ENCODE measurements at places on chromosomes 5 and 9.

DNA sequence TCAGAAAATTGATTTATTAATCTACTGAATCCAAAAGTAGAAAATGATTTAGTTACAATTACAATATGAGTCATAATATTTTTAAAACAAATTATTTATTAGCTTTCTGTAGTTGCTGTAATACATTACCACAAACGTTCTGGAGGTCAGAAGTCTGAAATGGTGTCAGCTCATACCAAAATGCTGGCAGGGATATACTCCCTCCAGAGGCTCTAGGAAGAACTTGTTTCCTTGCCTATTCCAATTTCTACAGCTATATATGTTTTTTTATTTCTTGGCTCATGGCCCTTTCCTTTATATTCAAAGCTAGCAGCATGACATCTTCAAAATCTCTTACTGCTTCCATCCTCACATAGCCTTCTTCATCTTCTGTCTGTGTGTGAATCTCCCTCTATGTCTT, 667.9 kb upstream of the ITGA1 start:
- no peak for DNase-seq

- DNase-seq, result no peak
These were observed 41.8 kb upstream of the NFIL3 start for GRCh38 chr9:91465420-91465819.

- no peak for DNase-seq
These were observed 204.7 kb upstream of the WWC1 start for GRCh38 chr5:168086746-168087145.

- no peak for DNase-seq
These were observed 321.7 kb upstream of the TNC start for GRCh38 chr9:115439641-115440040.

DNA sequence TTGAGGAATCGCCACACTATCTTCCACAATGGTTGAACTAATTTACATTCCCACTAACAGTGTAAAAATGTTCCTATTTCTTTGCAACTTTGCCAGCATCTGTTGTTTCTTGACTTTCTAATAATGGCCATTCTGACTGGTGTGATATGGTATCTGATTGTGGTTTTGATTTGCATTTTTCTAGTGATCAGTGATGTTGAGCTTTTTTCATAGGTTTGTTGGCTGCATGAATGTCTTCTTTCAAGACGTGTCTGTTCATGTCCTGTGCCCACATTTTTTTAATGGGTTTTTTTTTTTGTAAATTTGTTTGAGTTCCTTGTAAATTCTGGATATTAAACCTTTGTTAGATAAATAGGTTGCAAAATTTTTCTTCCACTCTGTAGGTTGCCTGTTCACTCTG, 615.9 kb downstream of the SEMA5A start:
- DNase-seq, result no peak

GRCh38 chr5:54516051-54516655, 1.4 kb upstream of the SNX18 start:
- no peak for DNase-seq

- no peak for DNase-seq
These were observed 9.0 kb downstream of the RACK1 start for GRCh38 chr5:181234455-181235306.

DNA sequence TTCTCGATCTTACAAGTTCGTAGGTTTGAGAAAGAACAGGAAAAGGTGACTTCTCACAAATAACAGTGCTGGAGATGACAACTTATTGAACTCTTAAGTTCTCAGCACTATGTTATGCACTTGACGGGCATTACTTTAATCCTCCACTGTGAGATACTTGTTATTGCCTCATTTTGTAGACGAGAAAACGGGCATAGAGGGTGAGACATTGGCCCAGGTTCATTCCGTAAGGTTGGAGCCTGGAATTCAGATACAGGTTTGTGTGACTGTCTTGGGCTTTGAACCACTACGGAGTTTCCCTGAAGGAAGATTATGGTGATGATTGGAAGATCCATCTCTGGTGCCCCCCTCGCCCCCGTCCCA, 657 bp downstream of the MAT2B start:
- DNase-seq, result no peak

DNA sequence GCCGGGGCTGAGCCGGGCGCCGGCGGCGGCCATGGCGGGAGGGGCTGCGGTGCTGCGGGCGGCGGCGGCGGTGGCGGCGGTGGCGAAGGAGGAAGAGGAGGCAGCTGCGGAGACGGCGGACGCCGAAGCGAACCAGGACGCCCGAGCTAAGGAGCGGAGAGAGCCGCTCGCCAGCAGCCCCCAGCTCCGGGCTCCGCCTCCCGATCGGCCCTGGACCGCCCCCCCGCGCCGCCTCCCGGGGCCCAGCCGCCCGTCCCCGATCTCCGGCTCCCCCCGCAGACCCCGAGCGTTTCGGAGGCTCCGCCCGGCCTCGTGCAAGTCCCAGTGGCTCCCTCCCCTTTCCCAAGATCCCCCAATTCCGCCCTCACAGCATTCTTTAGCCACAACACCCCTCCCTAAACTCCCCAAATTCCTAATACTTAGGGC, at the start of gene ASTN2:
Gene ASTN2 (minus strand): TSS at position 152 of the 426 bp plus-strand sequence. CDS start 119 bp downstream, at position 33.
- DNase-seq, result peak; percentile 35

- no peak for DNase-seq
These were observed 824.4 kb upstream of the TYRP1 start for GRCh38 chr9:11868795-11869194.

DNA sequence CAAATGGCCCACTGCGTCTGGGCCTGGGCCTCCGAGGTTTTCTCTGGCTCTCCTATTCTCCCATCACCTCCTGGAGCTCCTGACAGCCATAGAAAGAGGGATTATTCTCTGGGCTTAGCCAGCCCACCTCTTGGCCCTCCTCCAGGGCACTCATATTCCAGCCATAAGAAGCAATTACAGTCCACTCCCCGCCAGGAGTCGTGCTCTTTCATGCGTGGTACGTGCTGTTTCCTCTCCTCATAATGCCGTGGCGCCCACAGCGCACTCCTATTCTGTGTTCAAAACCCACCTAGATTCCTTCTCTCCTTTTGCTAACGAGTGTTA, 240.8 kb upstream of the ZNF462 start:
- DNase-seq, result no peak

DNA sequence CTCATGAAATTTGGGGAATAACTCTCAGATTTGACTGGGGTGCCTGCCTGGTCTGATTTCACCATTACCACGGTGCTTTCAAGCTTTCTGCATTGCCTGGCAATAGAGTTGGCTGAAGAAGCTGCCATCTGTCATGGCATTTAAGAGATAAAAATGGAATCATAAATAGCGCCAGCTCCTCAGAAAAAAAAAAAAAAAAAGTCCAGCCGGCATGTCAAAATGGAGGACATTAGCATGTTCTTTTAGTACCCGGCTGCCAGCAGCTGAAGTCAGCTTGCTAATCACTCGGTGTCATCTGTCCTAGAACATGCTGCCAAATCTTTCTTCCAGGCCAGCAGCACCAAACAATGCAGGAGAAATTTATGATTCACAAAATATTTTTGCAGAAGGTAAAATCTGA, 57.7 kb upstream of the CER1 start:
- no peak for DNase-seq

DNA sequence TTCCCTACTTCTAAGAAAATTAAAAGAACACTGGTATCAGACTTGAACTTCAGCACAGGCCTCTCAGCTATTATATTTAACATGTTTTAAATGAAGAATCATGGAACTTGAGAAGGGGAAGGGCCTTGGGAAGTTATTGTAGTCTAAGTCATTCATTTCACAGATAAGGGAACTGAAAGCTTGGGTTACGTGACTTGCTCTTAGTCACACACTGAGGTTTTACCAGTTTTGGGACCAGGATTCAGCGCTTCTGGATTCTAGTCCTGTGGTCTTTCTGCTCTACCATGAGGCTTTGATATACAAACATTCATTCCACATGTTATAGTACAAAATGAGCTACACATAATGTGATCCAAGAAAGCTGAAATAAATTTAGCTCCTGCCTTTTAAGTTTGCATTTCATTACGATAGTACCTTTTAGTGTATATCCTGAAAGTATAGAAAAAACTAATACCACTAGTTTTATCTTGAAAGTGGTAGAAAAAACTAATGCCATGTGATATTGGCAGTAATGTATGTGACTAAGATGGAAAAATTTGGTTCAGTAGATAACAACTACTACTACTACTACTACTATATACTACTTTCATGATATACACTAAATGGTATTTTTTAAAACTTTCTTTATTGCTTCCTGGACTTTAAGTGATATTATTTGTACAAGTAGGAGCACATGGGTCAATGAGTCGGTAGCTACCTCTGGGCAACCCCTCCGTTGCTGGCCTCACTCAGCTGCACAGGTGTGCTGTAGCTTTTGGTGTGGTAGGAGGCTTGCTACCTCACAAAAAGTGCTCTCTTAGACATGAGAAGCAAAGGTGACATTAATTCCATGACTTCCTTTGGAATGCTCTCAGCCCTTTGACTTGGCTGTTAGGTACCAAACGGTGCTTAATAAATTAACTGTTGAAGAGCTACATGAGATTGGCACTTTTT, 40.7 kb downstream of the F2RL2 start:
- no peak for DNase-seq

DNA sequence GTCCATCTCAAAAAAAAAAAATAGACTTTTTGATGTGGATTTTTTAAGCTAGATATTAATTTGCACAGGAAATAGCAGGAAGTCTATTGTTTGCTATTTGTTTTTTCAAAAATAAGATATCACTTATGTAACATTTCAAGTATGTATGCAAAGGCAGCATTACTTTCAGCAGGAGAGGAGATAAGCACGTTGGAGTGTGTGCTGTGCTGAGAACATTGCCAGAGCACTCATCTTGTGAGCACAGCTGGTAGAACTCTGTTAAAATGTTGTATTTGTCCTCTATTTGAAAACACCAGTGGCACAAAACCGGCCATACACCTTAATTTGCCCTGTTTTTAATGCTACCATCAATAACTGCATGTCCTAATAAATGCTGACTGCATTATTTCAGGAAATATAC, 1061.9 kb upstream of the CDH18 start:
- no peak for DNase-seq

DNA sequence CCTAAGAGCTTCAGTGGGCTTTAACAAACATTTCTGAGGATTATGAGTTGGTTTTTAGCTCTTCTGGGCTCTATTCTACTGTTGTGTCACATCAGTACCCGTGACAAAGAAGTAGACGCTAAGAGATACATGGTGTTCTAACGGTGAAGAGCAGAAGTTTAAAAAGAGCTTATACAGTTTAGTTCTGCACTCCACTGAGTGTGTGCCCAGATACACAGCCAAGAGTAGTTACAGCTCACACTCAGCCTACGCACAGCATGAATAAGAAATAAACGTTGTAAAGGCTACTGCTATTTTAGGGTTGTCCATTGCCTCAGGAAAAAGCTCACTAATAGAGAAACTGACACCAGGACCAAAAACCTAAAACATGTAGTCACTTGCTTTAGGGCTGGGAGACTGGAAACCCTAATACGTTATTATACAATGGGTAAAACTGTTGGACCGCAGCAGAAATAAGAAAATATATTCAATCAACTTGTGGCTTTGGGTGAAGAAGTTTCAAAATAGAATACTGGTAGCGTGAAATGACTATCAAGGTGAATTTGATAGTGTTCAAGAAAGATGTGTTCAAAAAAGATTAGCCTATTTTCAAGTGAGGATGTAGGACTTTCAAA, 34.7 kb downstream of the PSIP1 start:
- DNase-seq, result no peak

DNA sequence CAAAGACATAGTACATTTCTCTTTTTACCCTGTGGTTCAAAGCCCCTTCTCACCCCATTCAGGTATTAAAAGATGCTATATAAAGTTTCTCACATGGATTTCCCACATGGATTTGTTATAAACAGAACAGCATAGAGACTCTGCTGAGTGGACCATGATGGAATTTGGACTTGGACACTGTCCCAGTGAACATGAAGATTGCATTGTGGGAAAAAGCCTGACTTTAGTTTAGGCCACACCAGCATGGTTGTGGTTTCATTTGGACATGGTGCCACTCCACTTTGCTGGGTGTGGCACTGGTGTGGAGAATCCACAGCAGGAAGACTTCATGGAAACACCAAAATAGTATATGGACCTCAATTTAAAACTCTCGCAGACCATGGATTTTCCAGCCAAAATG, 124.6 kb downstream of the ARHGAP26 start:
- DNase-seq, result no peak

DNA sequence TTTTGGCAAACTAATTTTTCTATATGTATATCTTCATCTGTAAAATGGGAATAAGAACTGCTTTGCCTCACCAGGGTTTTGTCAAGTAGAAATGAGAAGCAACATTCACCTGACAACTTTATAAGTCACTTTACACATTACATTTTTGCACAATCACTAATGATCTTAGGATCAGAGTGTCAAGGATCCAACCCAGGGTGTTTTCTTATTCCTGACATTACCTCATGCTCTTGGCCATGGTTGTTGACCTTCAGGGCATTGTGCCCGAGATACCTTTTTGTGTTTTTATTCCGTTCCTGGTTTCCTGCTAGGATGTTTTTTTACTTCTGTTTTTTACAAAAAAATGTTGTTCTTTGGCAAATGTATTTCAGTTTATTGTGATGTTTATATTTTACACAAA, 22.2 kb upstream of the RASA1 start:
- DNase-seq, result no peak

- DNase-seq, result no peak
These were observed 129.7 kb upstream of the OTULINL start for GRCh38 chr5:14451871-14452270.

- no peak for DNase-seq
These were observed 6.1 kb downstream of the SARDH start for GRCh38 chr9:133731876-133732638.

DNA sequence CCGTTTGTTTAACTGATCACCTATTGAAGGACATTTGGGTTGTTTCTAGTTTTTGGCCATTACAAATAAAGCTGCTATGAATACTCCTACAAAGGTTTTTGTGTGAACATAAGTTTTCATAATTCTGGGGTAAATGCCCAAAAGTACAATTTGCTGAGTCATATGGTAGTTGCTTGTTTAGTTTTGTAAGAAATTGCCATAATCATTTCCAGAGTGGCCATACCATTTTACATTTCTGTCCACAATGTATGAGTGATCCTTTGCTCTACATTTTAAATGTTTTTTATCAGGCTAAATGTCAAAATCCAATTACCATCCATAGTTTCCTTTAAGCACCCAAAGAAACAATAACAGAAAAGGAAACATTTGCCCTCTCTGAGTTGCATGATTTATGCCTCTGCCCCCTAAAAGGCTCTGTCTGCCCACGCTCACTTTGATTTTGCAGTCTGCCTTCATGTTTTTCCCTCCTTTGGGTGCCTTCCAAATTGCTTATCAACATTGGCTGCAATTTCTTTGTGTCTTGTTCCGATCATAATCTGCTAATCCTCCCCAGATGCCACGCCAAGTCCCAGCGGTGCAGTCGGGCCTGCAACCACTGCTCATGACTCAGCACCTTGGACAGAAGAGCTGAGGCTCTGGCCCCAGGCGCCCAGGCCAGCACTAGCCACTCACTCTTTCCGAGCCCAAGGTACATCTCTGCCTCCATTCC, 339.2 kb downstream of the PIK3R1 start:
- DNase-seq, result no peak

Measured in nucleus accumbens (tissue), 56 donors.